OCI-LY7 (cell line): ENCODE measurements at places on chromosomes 12 and 14.

DNA sequence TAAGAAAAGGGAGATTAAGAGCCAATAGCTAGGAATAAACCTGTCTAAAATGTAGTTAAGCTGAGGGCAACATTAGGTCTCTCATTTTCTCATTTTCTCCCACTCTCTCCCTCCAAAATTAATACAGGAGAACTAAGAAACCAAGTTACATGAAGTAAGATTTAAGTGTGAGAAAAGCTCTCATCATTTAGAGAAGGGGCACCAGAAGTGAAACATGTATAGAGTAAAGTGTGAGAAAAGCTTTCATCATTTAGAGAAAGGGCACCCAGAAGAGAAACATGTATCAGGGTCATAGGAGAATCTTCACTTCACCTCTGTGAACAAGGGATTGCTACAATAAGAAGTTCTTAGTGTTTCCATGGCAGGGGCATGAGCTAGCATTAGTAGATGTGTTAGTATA lies 132.4 kb upstream of the CNTN1 start:
- no peak for DNase-seq

- no peak for DNase-seq
Measured at GRCh38 chr12:49496417-49497360, 42.1 kb upstream of the KCNH3 start.

GRCh38 chr12:54384591-54385041 lies at the start of gene ZNF385A:
Gene ZNF385A, minus strand, starts transcription at chr12:54384733. Its CDS starts 219 bp downstream, at chr12:54384514.
- peak; percentile 67 for DNase-seq

DNA sequence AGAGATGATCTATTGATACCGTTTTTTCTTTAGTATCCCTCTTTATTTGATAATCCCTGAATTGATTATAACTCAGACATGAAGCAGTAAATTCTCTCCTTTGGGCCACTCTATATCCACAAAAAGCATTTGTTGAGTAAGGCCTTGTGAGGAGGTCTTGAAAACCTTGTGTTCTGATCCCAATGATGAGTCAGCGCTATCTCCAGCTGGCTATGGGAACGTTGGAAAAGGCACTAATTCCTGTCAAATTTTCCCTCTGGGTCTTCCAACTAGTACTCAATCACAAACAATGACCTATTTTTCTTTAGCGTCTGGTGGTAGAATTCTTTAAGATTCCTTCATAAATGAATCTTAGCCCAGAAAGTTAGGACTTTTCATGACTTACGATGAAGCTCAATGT lies 168.4 kb upstream of the LRIG3 start:
- DNase-seq: no peak

DNA sequence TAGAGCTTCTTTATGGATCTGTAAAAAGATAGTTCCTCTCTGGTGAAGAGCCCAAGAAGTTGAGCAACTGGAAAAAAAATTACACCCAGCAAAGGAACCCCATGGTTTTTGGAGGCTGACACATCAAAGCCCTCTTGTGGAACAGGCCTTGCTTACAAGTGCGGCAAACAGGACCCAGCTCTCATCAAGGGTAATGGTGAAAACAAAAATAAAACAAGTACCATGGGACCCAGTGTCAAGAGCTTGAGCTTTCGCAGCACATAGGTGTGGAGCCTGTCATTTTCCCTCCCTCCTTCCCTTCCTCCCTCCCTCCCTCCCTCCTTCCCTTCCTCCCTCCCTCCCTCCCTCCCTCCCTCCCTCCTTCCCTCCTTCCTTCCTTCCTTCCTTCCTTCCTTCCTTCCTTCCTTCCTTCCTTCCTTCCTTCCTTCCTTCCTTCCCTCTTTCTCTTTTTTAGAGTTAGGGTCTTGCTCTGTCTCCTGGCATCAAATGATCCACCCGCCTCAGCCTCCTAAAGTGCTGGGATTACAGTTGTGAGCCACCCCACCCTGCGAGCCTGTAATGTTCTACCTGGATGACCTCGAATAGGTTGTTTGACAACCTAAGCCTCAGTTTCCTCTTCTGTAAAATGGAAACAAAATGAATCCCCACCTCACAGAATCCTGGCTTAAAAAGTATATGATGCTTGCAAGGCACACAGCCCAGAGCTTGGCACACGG lies 114.3 kb upstream of the RPH3A start:
- no peak for DNase-seq

DNA sequence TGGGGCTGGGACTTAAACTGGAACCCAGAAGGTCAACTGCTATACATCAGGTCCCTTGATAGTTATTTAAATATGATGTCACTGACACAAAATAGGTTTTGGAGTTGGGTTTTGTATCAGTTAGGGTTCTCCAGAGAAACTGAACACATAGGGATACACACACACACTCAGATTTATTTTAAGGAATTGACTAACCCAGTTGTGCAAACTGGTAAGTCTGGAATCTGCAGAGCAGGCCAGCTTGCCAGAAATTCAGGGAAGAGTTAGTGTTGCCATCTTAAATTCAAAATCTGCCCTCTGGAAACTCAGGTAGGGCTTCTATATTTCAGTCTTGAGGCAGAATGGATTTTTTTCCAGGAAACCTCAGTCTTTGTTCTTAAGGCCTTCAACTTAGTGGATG lies 36.9 kb downstream of the MAPK1IP1L start:
- DNase-seq: no peak

- DNase-seq: no peak
Measured at GRCh38 chr12:49515266-49515665, 23.6 kb upstream of the KCNH3 start.

DNA sequence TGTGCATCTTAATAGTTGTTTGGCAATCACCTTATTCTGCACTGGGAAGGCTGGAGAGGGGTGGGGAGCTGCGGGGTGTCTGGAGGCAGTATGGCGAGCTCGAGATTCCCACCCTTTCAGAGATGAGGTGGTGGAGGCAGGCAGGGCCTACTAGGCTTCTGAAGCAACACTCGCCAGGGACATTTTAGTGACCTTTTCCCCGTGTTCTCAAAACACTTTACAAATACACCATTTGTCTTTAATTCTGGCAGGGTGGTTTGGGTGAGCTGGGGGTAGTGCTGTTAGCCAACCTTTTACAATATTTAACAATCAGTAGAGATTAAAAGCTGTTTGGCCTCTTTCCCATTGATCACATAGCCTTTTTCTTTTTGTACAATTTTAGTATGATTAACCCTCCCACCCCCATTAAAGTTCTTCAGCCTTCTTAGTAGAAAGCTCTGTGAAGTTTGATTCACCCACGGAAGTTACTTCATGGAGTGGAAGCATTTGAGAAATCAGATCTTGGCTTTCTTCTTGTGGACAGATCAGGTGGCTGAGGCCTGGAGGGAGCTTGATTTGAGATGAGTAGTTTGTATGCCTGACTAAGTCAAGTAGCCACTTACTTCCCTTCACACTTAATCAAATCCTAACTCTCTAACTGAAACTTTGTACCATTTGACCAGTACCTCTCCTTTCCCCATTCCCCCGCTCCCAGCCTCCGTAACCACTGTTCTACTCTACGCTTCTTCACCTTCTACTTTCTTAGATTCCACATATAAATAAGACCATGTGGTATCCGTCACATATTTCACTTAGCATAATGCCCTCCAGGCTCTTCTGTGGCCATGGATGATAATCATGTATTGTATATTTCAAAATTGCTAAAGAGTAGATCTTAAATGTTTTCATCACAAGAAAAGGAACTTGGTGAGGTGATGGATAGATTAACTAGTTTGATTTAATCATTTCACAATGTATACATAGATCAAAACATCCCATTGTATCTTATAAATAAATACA lies 41.0 kb downstream of the TRAF3 start:
- DNase-seq: no peak

GRCh38 chr12:131065801-131066200 lies 112.1 kb downstream of the ADGRD1 start:
- DNase-seq: no peak

DNA sequence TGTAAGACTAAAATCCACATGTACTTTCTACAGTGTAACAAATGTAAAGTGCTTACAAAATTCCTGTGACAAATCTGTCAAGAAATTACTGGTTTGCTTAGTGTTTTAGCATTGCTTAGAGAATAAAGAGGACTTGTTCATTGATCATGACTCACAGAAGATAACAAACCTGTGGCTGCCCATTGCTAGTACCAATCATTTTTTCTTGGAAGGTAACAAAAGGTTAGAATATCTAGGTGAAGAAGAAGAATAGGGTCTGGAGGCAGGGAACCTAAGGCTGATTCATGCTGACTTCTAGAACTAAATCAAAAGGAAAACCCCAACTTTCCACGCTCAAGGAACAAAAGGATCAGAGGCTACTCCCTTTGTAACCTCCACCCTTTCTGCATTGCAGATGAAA lies 232.7 kb upstream of the ABCD2 start:
- no peak for DNase-seq

DNA sequence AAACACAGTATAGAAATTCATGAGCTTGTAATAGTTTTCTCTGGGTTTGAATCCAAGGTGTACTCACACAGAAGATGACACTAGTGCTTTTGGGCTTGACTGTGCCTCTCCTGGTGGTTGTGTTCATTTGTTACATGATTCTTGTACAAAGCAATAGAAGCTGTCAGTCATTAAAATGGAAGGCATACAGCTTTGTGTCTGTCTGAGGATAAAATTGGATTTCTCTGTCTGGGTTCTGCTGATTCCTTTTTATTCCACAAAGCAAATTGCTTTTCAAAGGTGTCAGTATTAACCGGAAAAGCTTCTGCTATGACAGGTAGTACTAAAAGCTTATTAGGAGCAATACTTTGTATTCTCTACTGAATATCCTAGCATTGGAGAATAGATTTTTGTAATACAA lies 361.2 kb downstream of the SLC6A15 start:
- no peak for DNase-seq

GRCh38 chr14:103436533-103436932 lies 51.3 kb downstream of the MARK3 start:
- no peak for DNase-seq

- DNase-seq: peak; percentile 69
Measured at GRCh38 chr12:94488463-94488862, 28.8 kb upstream of the CEP83 start.

GRCh38 chr14:103122947-103123633 lies at the start of gene TNFAIP2:
Gene TNFAIP2, plus strand, starts transcription at chr14:103123461. Its CDS starts 2,997 bp downstream, at chr14:103126458.
- no peak for DNase-seq

- no peak for DNase-seq
Measured at GRCh38 chr14:51457843-51458562, 193.7 kb upstream of the FRMD6 start.

GRCh38 chr12:103933237-103933636 lies 3.0 kb downstream of the HSP90B1 start:
- no peak for DNase-seq

- DNase-seq: no peak
Measured at GRCh38 chr12:119409043-119409442, 74.5 kb downstream of the CCDC60 start.

- DNase-seq: no peak
Measured at GRCh38 chr12:60209521-60209920, 613.7 kb downstream of the SLC16A7 start.

DNA sequence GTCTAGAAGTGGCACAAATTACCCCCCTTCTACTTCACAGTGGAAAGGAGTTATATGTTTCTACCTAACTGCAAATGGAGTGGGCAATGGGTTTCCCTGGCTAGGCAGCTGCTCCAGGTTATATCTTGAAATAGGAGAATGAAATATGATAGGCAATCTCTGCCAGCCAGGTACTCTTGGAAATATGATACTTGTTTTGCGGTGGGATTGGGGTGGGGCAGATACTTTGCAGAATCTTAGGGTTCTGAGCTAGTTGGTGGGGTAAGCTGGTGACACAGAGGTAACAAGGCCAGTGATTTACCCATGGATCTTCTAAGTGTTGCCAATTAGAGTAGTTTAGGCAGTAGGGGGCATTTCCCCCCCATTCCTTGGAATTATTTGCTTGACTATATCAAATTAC lies 140.1 kb downstream of the ATP23 start:
- DNase-seq: no peak

DNA sequence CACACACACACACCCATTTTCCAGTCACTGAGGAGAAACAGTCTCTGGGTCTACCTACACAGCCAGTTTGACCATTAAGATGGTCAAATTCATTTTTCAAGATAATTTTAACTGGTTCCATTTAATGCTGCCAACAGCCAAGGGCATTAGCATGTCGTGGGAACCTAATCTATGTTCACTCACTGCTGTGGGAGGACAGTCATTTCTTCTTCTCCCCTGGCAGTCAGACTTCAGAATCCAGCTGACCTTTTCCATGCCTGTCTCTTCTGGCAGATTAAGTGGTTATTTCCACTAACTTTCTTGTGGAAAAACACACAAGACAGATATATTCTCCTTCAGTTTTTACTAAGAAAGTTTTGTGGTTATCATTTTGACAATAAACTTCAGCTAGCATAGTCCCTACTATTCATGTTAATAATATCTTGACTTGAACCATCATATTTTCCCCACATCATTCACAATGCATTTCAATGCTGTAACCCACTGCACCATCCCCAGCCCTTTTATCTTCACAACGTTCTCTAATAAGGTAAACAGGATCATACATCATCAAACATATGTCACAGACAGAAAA lies 82.2 kb downstream of the DAD1 start:
- DNase-seq: no peak

DNA sequence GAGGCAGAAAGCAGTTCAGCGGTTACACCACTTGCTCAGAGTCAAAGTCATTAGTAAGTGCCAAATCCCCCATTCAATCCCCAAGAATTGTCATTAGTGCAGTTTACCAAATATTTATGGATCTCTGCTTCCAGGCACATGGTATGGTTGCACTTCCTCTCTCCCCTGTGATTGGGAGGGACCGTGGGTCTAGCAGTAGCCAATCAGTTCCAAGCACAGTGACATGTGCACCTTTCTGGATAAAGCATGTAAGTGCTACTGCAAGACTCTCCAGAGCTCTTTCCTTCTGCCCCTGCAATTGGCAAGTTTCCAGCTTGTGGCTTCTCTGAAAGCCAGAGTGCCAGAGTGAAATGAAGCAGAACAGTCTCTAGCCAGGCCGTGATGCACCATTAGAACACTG lies 85.3 kb upstream of the FLRT2 start:
- DNase-seq: no peak

GRCh38 chr12:124170760-124171159 lies 124.1 kb upstream of the RFLNA start:
- DNase-seq: no peak

- DNase-seq: no peak
Measured at GRCh38 chr12:111454716-111455447, 49.2 kb downstream of the SH2B3 start.

DNA sequence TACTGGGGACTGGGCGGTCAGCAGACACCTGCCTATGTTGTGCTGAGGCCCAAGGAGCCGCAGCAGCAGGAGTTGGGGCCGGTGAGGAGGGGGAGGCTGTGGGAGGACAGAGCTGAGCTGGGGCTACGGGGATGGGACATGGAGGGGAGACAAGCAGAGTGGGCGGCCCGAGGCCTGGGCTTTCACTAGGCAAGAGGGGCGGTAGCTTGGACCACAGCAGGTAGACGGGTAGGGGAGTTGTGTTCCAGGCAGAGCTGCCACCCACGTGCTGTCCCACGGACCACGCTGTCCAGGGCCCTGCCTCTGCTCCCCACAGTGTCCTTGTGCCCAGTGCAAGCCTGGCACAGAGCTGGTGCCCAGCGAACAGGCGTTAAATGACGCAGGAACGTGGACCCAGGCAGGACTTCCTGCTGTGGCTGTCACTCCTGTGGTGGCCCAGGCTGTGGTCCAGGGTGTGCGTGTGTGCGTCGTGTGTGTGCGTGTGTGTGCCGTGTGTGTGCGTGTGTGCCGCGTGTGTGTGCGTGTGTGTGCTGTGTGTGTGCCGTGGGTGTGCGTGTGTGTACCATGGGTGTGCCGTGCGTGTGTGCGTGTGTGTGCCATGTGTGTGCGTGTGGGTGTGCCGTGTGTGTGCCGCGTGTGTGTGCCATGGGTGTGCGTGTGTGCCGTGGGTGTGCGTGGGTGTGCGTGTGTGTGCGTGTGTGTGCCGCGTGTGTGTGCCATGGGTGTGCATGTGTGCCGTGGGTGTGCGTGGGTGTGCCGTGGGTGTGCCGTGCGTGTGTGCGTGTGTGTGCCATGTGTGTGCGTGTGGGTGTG lies 6.8 kb downstream of the CEP170B start:
- no peak for DNase-seq

- no peak for DNase-seq
Measured at GRCh38 chr12:121365416-121366062, 13.3 kb upstream of the ANAPC5 start.
